Activated CD4-positive, alpha-beta T cell treated with anti-CD3 and anti-CD28 coated beads, Interleukin-2, amount 50 U/mL, for 4 hours (primary cell): ENCODE measurements at places on chromosomes 2 and 18.

DNA sequence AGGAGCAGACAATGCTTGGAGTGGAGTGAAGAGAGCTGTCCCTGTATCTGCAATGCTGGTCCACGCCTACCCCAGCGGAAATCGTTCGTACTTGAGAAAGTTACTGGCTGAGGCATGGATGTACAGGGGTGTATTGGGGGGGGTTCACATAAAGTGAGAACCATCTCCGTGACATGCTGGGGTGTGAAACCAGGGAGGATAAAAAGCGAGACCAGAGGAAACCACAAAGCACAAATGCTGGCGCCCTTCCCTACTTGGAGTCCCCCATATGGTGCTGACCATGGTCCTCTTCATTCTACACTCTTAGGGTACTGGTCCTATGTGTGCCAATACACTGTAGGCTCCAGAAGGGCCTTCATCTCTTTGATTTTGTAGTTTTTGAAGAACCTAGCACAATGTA is 244.1 kb downstream of the L3MBTL4 start:
- DNase-seq, result no peak

DNA sequence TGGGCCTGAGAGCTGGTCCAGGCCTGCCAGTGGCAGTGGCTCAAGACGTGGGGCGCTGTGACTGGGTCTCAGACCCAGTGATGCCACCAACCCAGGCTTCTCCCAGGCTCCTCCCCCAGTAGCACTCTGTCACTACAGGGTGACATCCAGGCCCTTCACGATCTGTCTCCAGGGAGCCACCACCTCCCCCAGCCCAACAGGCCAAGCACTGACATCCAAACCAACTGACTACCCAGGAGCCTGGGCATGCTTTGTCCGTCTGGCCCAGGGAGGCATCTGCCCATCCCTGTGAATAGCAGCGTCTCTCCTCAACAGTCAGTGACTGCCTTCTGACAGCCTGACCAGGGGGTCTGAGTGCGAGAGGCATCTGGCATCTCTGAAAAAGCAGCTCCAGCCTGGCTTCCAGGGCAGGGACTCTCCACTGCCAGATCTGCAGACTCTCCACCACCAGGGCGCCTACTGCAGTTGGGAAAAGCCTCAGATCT is 13.0 kb downstream of the TEX44 start:
- DNase-seq, result no peak

GRCh38 chr2:216735086-216735485 is 39.7 kb upstream of the IGFBP5 start:
- no peak for DNase-seq

GRCh38 chr18:79498662-79499061 is 102.9 kb downstream of the NFATC1 start:
- no peak for DNase-seq

DNA sequence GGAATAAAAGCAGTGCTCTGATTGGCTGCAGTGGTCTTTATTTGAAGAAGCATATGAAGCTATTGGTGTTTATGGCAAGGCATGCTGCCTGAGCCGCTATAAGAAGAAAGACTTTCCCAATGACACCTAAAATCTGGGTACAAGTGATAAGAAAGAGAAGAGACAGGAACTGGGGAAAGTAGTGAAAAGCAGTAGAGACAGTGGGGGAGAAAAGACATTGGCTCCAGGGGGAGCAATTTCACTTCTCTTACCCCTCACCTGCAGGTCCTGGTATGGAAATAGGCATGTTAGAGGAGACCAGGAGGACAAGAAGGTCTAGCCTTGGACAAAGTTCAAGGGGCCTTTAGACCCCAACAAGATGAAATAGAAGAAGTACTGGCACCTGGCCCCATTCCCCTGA is 47.1 kb downstream of the PLCL1 start:
- DNase-seq, result no peak

- DNase-seq, result no peak
Measured at GRCh38 chr2:183666031-183666430, 541.8 kb downstream of the NUP35 start.

GRCh38 chr2:165376571-165376975 is 92.9 kb upstream of the CSRNP3 start:
- no peak for DNase-seq

- no peak for DNase-seq
Measured at GRCh38 chr2:86487062-86487461, 45.9 kb downstream of the KDM3A start.

DNA sequence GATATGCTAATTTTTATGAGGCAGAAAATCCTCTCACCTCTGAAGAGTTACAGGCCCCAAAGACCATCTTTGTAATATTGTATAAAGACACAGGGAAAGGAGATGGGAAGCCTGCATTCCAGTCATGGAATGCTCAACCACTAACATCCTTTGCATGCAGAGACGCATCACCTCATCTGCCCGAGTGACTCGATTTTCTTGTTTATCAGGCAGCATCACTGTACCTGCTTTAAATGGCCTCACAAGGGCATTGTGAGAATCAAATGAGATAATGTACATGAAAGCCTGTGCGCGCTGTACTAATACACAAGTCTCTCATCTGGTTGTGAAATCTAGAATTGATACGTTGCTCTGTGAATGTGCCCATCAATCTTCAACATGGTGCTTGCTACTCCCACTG is 10.2 kb upstream of the TMEM247 start:
- DNase-seq, result no peak

- no peak for DNase-seq
Measured at GRCh38 chr18:36050479-36050878, 16.9 kb downstream of the RPRD1A start.

GRCh38 chr2:17578466-17578928 is 38.0 kb downstream of the VSNL1 start:
- no peak for DNase-seq

DNA sequence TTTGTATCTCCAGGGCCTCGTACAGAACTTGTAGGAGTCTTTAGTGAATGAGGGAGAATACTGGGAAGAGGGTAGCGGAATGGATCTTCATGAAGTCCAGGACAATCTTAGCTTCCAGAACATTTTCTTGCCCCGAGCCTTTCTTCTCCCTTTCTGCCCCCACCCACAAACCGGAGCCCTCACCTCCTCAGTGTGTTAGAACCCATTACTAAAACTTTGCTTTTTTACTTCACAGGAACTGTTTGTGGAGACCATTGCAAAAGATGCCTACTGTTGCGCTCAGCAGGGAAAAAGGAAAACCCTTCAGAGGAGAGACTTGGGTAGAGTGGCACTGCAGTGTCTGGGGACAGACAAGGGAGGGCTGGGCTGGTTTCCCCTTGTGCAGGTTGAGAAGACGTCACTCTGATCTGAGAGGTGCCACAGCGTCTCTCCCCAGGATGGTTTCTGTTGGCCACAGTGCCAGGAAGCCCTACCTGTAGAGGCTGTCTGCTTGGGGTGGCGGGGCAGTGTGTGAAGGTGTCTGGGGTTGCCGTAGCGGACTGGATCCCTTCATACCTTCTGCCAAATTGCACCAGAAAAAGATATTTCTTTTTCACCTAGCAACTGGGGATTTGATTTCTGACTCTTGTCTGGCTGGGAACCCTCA is 786 bp downstream of the POLE4 start:
- no peak for DNase-seq

GRCh38 chr2:233061591-233062450 is 1.7 kb downstream of the INPP5D start:
- no peak for DNase-seq

DNA sequence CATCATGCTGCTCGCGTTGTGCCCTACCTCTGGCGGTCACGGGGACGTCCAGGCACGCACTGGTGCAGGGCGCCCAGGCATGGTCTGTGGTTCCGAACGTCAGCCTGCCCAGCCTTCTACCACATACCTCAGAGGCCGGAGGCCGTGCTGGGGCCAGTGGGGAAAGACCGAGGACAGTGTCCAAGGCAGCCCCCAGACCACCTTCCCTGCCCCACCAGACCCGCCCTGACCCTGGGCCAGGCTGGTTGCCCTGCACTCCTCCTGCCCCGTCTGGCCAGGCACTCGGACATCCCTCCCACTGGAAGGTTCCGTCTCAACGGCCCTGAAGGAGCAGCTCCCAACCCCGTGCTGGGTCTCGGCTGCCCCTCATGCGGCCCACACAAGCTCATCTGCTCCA is 32.8 kb downstream of the SLC66A2 start:
- no peak for DNase-seq

DNA sequence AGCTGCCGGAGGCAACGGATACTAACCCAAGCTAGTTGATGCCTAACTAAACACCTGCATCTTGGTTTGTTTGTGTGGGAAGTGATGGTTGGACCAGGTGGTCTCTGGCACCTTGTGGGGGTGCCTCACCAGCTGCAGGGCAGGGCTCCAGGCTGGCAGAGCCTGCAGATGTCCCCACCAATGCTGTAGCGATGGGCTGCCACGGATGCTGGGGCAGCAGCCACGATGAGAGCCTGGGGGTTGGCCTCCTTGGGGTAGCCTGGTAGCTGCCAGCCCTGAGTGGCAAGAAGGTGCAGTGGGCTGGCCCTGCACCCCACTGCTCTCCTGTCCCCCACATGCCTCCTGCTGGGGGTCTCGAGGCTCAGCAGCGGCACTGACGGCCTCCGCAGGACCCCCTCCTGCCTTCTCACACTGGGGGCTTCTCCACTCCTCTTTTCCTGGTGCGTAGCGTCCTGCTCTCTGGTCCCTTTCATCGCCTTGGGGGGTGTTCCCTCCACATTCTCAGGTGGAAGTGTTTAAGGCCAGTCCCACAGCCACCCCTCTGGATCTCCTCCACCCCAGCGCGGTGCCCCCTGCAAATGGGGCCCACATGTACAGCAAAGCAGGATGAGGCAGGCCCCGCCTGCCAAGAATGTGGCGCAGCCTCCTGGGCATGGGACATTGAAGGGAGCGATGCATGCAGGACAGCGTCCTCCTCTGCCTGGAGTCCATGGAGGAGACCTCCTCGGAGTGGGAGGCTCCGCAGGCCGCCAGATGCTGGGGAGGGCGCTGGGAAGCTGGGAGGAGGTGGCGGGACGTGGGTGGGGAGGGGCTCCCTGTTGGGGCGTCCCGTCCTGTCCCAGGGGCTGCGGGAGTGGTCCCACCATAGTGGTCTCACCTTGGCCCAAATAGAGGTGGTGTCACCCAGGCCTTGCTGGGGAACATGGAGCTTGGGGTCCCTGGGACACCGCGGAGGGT is 173.1 kb downstream of the ASB1 start:
- no peak for DNase-seq

- DNase-seq, result no peak
Measured at GRCh38 chr18:9659499-9660375, 45.4 kb upstream of the PPP4R1 start.

- no peak for DNase-seq
Measured at GRCh38 chr2:195251214-195251613, 405.8 kb upstream of the SLC39A10 start.

- DNase-seq, result no peak
Measured at GRCh38 chr2:170163411-170164065, 14.4 kb upstream of the MYO3B start.

DNA sequence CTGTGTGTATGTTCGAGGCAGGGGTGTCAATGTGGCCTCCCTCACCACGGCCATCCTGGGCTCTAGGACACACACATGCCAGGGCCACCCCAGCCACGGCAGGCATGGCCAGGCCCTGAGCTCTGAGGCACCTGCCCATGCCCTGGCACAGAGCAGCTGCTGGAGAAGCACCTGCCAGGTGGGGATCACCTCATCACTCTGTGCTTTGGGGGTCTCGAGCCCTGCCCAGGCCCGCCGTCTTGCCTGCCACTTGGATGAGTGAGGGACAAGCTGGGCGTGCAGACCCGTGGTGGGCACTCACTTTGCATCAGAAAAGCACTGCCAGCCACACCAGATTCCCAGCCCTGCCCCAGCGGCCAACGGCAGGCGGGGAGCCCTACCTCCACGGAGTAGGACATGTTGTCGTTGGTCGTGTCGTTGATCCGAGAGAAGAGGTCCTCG is 33.1 kb downstream of the KIF1A start:
- no peak for DNase-seq

DNA sequence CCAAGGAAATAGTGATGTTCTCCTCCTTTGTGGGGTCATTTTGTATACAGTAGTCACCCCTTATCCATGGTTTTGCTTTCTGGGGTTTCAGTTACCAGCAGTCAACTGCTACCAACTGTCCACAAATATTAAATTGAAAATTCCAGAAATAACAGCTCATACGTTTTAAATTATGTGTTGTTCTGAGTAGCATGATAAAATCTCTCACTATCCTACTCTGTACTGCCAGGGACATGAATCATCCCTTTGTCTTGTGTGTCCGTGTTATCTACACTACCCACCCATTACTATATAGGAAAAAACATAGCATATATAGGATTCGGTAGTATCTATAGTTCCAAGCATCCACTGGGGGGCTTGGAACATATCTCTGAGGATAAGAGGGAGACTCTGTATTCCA is 120.9 kb upstream of the DCC start:
- DNase-seq, result no peak

DNA sequence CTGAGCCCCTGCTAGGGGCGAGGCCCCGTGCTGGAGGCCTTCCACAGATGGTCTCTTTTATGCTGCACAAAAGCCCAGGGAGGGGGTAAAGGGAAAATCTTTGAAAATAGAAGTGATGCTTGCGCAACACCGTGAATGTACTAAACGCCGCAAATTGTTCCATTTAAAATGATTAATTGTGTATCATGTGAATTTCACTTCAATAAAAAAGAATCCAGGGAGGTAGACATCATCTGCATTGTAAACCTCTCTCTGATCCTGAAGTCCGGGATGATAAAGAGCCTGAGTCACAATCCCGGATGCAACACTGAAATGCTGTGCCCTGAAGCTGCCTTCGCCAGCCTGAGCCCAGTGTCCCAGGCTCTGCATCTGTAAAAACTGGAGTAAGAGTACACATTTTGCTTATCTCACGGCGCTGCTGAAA is 107.7 kb upstream of the PPP1CB start:
- DNase-seq, result no peak

DNA sequence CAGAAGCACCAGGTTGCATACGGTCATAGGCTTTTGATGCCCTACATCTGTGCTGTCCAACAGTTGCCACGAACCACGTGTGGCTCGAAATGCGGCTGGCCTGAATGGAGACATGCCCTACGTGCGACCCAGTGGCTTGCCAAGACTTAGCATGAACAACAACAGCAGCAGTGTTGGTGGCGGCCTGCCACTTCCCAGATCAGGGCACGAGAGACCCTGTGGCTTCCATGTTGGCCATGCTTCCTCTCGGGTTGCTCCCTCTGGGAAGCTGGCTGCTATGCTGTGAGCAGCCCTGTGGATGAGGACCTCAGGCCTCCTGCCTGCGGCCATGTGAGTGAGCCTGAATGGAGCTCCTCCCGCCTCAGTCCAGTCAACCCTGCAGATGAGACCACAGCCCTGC is 212.3 kb downstream of the HDAC4 start:
- no peak for DNase-seq

- no peak for DNase-seq
Measured at GRCh38 chr2:178119179-178119922, 7.1 kb downstream of the RBM45 start.
